Stimulated activated CD4-positive, alpha-beta T cell treated with anti-CD3 and anti-CD28 coated beads, Interleukin-12 subunit alpha, Interleukin-12 subunit beta, amount 100 ng/mL, for 48 hours (primary cell): ENCODE measurements at places on chromosomes 16 and 17.

GRCh38 chr16:51757505-51757904, 606.4 kb upstream of the SALL1 start:
- no peak for DNase-seq

DNA sequence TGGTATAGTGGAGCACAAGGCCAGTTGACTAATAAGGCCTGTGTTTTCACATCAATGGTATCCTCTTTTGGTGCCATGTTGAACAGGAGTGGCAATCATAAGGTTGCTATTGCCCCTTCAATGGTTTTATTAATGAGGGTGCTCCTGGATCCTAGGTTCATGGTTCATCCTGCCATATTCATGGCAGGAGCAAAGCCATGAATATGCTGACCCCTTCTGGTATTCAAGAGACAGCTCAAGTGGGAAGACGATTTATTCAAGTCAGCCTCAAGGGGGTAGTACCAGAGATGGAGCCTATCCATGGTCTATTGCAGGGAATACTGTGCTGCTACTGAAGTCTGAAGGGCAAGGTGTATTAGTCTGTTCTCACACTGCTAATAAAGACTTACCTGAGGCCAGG, 2.6 kb downstream of the ABCA9 start:
- DNase-seq = no peak

DNA sequence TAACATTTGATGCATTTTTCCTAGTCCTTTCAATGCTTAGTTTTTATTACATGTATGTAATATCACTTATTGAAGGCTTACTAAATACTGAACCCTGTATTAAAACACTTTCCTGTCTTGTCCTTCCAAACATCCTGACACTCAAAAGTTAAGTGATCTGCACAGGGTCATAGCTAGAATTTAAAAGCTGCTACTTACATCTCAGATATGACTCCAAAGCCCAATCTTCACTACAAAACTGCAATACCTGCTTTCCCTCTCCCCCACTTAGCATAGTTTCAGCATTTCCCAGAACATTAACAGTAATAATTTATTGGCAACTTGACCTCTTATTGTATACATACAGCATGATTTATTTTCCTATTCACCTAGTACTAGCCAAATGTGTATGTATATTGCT, 4.3 kb upstream of the TRIM37 start:
- no peak for DNase-seq

GRCh38 chr17:61480414-61480807, 28.2 kb downstream of the TBX4 start:
- no peak for DNase-seq

- no peak for DNase-seq
Observed at GRCh38 chr17:5762191-5762590, 177.9 kb upstream of the NLRP1 start.

- DNase-seq = no peak
Observed at GRCh38 chr16:13897806-13898205, 22.1 kb upstream of the ERCC4 start.

DNA sequence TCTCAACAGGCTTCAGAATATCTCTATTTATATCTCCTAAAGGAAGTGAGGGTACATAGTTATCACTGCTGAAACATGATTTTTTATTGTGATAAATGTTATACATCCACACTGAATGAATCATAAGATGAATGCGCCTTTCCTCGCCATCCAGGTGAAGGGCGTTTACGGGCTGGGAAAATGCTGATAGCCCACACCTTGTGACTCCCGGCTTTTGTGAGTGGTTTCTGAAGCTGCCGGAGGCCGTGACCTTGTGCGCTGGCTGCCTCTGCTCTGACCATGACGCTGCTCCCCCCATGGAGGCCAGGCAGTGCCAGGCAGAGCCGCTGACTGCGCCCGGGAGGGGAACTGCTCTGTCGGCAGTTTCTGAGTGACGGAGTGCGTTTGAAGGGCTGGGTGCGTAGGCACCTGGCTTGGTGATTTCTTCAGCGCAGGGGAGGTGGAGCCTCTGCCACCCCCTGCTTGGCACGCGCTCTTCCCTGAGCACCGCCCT, 97.2 kb downstream of the RAP1GAP2 start:
- no peak for DNase-seq

- DNase-seq = no peak
Observed at GRCh38 chr17:29575511-29576213, 7.2 kb downstream of the TP53I13 start.

DNA sequence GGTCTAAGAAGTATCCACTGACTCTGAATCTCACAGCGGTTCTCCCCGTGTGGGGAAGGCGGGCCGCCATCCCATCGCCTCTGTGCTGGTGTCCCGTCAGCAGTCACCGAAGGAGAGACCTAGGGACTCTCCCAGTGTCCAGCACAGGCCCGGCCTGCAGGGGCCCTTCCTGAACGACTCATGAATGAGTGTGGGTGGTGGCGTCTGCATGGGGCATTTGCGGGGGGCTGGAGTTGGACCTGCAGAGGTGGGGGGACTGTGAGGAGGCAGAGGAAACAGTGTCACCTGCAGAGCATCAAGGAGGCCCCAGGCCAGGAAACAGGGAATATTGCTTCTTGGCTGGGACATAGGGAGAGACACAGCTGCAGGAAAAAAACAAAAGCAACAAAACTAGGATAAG, 10.3 kb downstream of the KCNG4 start:
- DNase-seq = no peak

DNA sequence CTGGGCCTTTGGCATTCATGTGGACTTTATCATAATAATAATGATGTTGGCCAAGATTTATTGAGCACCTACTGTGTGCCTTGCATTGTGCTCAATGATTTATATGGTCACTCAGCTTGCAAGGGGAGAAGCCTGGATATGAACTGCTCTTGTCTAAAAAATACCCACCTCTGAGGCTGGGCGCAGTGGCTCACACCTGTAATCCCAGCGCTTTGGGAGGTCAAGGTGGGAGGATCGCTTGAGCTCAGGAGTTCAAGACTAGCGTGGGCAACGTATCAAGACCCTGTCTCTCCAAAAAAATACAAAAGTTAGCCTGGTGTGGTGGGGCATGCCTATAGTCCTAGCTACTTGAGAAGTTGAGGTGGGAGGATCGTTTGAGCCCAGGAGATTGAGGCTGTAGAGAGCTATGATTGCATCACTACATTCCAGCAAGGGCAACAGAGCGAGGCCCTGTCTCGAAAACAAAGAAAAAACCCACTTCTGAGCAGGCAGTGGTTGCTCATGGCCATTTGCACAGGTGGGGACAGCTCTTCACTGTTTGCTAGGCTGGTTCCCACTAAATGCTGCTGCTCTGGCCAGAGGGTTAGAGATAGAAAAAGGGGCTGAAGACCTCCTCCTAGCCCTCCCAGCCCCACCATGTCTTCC, 4.3 kb upstream of the ADGRG1 start:
- DNase-seq = no peak

- DNase-seq = no peak
Observed at GRCh38 chr16:4270091-4270490, 2.7 kb downstream of the TFAP4 start.

- no peak for DNase-seq
Observed at GRCh38 chr16:23948949-23949411, 113.2 kb downstream of the PRKCB start.

DNA sequence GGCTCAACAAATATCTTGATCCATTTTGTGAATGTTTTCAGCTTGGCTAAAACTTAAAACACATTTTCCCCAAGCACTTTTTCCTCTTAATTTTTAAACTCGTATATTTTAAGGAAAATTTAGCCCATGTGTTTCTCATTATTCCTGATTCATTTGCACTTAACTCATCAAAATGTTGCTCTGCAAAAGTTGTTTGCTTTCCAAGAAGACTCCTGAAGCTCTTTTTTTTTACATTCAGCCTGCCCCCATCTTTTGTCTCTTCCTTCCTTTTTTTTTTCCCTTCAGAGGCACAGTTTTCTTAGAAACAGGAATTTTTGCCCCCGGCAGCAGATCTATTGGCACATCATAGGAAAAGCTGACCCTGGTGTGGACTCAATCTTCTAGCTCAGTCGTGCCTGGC, 155.0 kb upstream of the SALL1 start:
- DNase-seq = no peak

GRCh38 chr16:66427036-66427860, at the start of gene BEAN1:
Gene BEAN1, plus strand, starts transcription at chr16:66427295. Its CDS starts 10,382 bp downstream, at chr16:66437677.
- DNase-seq = no peak

DNA sequence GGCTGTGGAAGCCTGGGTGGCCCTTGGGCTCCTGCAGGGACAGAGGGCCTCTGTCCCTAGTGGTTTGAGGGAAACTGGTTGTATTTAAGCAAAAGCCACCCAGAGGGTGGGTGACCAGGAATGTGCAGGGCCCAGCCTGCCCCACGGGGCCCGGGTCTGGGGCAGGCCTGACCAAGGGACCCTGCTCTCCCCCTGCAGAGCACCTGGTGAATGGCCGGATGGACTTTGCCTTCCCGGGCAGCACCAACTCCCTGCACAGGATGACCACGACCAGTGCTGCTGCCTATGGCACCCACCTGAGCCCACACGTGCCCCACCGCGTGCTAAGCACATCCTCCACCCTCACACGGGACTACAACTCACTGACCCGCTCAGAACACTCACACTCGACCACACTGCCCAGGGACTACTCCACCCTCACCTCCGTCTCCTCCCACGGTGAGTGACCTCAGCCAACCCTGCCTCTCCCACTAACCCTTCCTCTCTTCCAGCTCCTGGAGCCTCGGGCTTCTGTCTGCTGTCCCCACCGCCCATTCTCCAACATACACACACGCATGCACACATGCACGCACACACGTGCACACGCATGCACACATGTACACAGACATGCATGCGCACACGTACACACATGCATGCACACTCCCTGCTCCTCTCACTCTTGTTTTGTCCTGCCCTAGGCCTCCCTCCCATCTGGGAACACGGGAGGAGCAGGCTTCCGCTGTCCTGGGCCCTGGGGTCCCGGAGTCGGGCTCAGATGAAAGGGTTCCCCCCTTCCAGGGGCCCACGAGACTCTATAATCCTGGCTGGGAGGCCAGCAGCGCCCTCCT, 10.4 kb downstream of the GALK1 start:
- DNase-seq = no peak

DNA sequence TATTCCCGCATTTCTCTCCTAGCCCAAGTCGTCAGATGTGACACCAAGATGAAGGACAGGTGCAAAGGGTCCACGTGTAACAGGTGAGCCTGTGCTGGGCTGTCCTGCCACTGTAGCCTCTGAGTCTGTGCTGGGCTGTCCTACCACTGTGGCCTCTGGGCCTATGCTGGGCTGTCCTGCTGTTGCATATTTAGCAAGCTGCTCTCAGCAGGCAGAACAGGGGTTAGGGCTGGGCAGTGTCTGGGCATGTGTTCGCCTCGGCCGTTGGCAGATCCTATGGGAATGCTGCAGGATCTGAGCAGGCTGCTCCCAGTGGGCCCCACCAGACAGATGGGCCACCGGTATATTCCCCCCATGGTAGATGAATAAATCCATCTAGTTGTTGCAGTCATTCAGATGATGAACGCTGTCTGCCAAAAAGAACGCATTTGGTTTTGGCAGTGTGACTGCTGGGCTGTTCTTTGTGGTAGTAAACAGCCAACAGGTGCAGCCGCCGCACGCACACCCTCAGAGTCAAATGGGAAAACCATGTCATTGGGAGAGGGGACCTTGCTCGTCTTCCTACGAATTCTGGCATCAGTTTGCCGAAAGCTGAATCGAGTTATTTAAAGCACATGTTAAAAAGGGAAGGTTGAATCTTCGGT, 49.2 kb downstream of the CRISPLD2 start:
- no peak for DNase-seq

DNA sequence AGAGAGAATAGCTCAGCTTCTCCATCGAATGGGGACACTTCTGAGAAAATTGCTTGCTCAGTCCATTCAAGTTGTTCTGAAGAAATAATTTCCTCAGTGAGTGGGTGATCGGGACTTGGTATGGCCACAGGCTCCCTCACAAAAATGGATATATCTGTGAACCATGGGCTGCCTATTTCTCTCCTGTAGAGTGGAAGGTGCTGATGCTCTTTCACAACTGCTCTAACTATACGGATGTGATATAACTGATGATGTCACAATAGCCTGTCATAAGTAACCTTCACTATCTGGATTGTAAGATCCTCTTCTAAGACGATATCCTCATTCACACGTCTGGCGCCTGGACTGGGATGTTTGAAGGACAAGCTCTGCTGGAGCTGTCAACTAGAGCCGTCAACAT, 4.7 kb upstream of the CCL18 start:
- no peak for DNase-seq

DNA sequence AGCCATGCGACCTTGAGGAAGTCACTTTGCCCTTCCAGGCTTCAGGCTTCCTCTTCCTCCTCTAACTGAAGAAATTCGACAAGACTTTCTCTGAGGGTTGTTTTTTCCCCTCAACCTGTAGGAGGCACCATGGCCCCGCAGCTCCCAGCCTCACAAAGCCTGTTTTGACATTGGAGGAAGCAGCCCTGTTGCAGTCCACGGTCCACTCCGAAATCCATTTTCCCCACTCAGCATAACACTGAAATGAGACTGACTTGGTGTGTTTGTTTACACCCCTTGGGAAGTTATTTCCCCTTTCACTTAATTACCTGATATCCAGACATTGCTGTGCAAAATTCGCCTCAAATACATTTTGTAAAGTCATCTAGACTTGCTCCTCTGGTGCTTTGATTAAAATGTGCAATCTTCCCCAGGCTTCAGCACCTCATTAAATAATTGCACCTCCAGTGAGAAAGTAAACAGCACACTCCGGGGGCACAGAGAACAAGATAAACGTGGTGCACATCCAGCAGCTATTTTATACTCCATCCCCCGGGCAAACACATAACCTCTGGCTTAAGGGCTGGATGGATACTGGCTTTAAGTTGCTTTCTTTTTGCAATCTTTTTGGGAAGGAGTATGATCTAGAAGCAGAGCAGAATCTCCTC, 41.4 kb upstream of the PIRT start:
- DNase-seq = no peak

GRCh38 chr16:1548727-1549126, 15.3 kb downstream of the TMEM204 start:
- no peak for DNase-seq

GRCh38 chr17:4394208-4395110, 28.0 kb upstream of the UBE2G1 start:
- DNase-seq = no peak

DNA sequence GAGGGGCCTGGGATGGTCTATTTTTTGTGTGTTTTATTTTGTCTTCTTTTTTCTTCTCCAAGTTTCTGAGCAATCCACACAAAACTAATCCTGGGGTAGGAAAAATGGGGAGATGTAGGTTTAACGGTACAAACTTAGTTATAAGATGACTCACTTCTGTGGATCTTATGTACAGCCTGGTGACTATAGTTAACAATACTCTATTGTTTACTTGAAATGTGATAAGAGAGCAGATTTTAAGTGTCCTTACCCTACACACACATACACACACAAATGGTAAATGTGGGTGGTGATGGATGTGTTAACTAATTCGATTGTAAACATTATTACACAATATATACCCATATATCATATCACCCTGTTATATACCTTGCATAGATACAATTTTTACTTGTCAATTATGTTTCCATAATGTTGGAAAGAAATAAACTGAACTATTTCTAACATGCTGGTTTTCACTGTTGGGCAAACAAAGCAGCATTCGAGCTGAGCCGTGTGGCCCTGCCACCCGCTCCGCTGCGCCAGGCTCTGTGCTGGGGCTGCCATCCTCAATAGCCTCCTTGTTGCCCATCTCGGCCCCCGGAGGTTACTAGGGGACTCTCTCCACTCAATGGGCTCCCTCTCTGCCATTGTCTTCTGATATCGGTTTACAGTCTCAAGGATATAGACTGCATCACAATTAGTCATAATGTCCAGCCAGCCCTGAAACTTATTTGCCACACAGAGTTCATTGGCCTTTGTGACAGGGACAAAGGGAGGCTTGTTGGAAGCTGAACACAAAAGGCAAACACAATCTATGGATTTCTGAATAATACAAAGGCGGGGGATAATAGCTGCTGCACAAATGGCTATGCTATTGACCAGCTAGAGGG, 380.3 kb upstream of the MAF start:
- DNase-seq = no peak

- DNase-seq = no peak
Observed at GRCh38 chr17:79945591-79946255, 89.9 kb downstream of the TBC1D16 start.
